ENCODE measurements at places on chromosomes 4 and X.

DNA sequence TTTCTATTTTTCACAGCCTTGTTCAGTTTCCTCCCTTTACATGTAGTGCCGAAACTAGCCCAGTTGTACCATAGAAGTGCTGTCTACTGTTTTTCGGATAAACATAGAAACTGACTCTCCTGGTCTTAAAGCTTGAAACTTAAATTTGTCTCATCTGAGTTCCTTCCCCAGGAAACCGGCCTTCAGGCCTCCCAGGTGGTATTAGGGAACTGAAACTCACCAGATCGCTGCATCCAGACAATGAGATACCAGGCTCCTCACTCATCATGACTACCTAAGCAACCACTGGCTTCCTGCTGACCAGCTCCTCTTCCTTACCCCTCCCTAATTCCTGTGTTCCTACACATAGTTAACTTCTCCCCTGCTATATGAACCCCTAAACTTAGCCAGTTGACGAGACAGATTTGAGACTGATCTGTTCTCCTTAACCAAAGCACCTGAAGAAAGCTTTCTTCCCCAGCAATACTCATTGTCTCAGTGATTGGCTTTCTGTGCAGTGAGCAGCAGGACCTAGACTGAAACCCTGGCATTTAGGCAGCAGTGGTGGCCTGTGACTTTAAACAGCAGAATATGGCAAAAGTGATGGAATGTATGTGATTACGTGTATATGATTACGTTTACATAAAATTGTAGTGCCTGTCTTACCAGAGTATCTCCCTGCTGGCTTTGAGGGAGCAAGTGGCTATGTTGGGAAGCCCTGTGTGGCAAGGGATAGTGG is 959.1 kb upstream of the LCORL start:
- no peak for DNase-seq

- no peak for DNase-seq
Measured at GRCh38 chr4:6495736-6496135, 23.3 kb upstream of the PPP2R2C start.

DNA sequence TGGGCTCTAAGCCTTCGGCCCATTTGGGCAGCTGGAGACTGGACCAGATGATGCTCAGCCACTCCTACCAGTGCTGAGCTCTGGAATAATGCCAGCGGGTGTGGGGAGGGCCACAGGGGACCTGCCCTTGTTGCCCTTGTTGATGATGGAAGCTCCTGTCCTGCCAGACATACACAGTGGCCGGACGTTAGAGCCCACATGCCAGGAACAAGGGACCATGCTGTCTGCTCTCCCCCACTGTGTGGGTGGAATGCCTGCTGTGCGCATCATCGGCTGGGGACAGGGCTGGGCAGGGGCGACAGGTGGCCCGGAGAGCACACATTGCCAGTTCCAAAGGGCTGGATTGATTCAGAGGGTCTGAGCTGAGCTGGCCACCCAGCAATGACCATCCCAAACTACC is 2.0 kb downstream of the ABLIM2 start:
- DNase-seq, result no peak

DNA sequence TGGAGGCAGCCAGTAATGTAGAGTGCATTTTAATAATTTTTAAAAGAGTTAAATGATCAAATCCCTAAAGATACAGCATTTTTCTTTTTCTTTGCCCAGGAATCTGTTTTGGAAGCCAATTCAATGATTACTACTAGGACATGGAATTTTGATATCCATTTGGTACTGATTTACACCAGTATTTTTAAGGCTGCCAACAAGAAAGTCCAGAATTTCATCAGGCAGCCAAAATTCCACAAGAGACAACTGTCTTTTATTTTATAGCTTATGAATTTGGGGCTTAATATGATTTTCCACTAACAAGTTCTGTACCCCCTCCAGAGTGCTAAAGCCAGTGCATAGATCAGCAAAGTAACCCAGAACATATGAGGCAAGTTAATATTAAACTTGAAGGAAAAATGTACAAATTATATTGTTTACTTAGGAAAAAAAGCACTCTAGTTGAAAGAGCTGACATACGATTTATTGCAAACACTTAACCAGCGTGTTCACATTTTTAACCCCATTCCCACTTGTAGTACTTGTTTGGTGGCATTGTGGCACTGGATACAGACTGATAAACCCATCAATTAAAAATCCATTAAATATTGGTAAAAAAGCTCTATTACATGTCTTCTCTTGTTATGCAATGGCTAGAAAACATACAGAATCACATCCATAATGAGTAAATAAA is 259.7 kb downstream of the DCHS2 start:
- no peak for DNase-seq

- peak; percentile 74 for DNase-seq
Measured at GRCh38 chrX:8783097-8783713, 18.0 kb downstream of the FAM9A start.
